ENCODE measurements at places on chromosomes 12 and 14. TPM values are rescaled to one million over a fixed set of nuclear protein-coding genes. Genes with fewer than 3 reads are reported as not detected.

The SLC17A8 gene
- not detected for polyA plus RNA-seq

The VDR gene
- 1.2 TPM for polyA plus RNA-seq

The GZMB gene
- polyA plus RNA-seq: not detected

The ADSS1 gene
- 6.7 TPM for polyA plus RNA-seq

The TAS2R43 gene
- 0.16 TPM for polyA plus RNA-seq

The PIGH gene
- polyA plus RNA-seq: 14.2 TPM

The TBC1D30 gene
- 6.6 TPM for polyA plus RNA-seq

The MUCL1 gene
- not detected for polyA plus RNA-seq

The HCAR1 gene
- not detected for polyA plus RNA-seq

The PSMC6 gene
- 53.6 TPM for polyA plus RNA-seq

The ARG2 gene
- 15.0 TPM for polyA plus RNA-seq

The CATSPERB gene
- 6.0 TPM for polyA plus RNA-seq

The CHGA gene
- 706 TPM for polyA plus RNA-seq

The C12orf56 gene
- polyA plus RNA-seq: not detected

Measured in pancreas (tissue), 10 donors.